ENCODE measurements at places on chromosomes 7 and 10.

DNA sequence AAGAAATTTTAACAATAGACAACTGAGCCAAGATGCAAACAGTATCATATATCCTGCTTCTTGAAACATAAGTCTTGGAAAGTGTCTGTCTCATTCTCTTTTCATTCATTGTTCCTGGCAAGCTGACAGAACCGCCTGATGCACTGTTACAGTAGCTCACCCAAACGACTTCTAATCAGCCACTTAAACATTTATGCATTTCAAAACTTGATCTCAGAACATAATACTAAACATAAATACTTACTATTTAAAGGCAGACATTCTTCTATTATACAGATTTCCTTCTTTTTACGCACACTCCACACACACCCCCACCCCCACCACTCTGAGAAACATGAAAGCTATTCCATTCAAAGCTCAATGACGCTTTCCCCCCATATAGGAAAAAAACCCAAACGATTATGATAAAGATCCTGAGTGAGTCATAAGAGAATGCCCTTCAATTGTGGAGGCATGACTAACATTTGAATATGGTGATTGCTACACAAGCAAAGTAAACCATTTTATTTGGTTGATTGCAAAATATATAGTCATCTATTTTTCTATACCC lies 30.5 kb downstream of the SHTN1 start:
- DNase-seq, result no peak

DNA sequence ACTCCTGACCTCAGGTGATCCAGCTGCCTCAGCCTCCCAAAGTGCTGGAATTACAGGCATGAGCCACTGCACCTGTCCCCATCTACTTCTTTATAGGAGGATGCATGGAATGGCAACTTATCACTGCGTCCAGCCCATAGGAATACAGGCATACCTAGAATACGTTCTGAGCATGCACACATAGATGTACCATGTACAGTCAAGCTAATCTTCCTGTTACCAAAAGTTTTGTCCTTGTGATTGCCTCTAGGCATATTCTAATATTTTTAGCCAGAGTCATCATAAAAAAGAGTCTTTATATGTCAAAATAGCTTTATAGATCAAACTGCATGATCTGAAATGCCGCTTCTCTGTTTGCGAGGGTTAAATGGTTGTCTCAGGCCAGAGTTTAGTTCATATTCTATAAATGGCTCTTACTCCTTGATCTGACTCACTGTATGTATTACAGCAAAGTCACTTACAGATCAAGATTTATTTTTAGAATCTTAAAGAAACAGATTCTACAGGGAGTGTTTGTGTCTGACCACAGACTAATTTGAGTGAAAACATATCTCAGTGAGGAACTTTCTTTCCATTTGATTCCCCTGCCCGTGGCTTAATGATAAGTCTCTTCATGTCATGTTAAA lies 210.9 kb downstream of the CREB5 start:
- DNase-seq, result no peak

- DNase-seq, result no peak
These were observed 6.5 kb downstream of the FOXL3 start for GRCh38 chr7:296373-296945.

DNA sequence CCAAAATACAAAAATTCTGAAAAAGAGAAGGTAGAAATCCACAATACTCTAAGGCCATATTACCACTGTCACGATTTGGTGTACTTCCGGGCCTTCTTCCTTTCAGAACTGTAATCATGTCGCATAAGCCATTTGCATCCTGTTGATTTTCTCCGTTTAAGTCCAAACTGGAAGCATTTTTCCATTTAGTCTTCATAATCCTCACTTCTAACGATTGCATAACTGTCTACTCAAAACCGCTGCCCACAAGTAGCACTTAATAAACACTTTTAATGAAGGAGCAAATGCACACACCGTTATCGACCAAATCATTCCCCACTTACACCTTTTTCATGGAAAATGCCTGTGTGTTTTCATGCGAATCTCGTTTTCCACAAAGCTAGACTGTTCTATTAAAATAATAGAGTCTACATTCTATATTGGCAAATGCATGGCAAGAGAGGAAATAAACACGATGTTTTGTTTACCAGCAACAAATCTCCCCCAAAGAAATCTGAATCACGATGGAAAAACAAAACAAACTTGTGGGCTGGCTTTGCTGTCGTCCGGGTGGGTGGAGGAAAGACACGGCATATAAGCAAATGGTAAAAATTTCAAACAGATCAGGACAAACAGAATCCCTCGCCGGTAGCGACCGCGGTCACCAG lies 1.0 kb downstream of the ATE1 start:
- no peak for DNase-seq

- DNase-seq, result no peak
These were observed 739.5 kb downstream of the SORCS1 start for GRCh38 chr10:106424981-106425380.

Data from activated naive CD4-positive, alpha-beta T cell treated with anti-CD3 and anti-CD28 coated beads, Interleukin-2, amount 50 U/mL, for 72 hours (primary cell).